Neural crest cell (in vitro differentiated cells): ENCODE measurements at places on chromosomes 12 and 14. TPM values are rescaled to one million over a fixed set of nuclear protein-coding genes. Genes with fewer than 3 reads are reported as not detected.
A peak's percentile ranks its signal among the peaks of the same experiment; 100 is the strongest.

DNA sequence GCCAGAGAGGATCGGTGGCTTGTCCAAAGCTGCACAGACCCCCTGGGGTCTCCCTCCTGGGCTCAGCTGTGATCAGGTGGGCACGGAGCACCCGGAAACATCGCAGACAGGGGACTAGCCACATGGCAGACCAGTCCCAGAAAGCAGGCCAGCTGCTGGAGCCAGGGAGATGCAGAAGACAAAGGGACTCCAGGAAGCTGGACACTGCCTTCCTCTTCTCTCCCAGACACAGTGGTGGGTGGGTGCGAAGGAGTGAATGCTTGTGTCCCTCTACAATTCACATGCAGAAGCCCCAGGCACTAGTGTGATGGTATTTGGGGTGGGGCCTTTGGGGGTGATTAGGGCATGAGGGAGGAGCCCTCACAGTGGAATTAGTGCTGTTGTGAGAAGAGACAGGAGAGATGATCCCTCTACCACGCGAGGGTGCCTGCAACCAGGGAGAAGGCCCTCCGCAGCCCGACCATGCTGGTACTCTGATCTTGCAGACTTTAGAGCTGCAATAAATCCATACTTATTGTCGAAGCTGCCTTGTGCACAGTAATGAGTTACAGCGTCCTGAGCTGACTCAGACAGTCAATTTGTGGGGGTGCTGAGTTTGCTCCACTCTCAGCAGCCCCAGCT is 95.2 kb downstream of the CALM1 start:
- no peak for DNase-seq

GRCh38 chr12:65620046-65620445 is 204.2 kb upstream of the HMGA2 start:
- no peak for DNase-seq

The DDX24 gene
- total RNA-seq, result 168 and 177 TPM in 2 replicates

GRCh38 chr12:47834199-47834903 is 14.6 kb upstream of the HDAC7 start:
- DNase-seq, result no peak

- no peak for DNase-seq
Observed at GRCh38 chr12:50211392-50212070, 44.4 kb upstream of the CERS5 start.

The LYZ gene
- 0.26 TPM in 1 of 2 replicates, not detected in the other for total RNA-seq

GRCh38 chr14:64465831-64466554 is 694 bp downstream of the AKAP5 start:
- DNase-seq, result peak; percentile 22

DNA sequence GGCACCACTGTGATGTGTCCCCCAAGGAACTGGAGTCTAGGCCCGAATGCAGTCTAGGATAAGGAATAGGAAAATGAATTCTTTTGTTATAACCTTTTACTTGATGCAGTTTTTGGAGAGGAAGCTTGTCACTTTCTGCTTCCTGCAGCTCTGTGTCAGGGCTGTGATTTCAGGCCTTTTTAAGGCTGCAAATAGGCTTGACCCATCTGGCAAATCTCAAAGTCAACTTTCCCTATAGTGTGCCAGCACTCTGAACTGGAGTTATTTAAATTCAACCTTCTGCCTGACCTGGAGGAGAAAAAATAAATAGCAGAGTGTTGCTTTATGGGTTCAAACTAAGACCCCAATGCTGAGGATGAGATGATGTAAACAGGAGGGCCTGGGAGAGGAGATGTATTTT is 51.8 kb upstream of the CEP83 start:
- no peak for DNase-seq

DNA sequence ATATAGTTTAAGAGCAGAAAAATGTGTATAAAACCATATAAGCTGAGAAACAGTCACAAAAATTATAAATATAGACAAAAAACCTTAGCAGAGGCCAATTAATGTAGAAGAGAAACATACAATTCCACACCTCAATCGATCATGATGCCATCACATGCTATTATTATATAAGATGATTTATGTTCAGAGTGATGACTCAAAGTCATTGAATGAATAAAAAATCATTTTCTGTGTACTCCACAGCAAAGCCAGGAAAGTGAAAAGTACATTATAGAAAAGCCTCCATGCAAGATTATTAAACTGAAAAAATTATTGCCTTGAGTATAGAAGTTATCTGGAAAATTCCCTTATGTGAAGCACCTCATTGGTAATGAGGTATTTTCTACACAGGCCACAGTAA is 229.2 kb upstream of the PPFIA2 start:
- DNase-seq, result no peak
